Fibroblast of villous mesenchyme (primary cell): ENCODE measurements at places on chromosomes 3 and 15.

DNA sequence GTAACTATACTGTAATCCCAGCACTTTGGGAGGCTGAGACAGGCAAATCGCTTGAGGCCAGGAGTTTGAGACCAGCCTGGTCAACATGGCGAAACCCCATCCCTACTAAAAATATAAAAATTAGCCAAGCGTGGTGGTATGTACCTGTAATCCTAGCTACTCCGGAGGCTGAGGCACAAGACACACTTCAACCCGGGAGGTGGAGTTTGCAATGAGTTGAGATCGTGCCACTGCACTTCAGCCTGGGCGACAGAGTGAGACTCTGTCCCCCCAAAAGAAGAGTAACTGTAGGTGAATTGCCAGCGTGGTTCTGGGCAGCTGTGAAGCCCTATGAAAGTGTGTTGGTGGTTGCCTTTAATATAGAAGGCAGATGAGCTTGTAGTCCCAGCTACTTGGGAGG lies 95.9 kb downstream of the SLCO3A1 start:
- DNase-seq, result no peak

DNA sequence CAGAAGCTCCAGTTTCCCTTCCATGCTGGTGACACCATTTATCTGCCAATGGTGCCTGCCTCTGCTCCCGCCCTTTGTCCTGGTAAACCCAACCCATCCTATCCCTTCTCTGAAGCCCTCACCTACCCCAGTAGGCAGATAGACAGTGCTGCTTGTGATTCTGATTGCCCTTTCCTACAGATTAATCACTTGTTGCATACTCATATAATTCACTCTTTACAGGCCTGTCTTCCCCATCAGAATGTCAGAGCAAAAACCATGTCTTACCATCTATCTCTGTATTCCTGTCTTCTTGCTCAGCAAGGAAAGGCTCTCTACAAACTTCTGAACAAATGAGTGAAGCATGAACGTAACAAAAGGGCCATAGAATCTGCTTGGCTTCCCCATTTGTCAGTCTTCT lies 47.9 kb downstream of the MRPS25 start:
- no peak for DNase-seq

DNA sequence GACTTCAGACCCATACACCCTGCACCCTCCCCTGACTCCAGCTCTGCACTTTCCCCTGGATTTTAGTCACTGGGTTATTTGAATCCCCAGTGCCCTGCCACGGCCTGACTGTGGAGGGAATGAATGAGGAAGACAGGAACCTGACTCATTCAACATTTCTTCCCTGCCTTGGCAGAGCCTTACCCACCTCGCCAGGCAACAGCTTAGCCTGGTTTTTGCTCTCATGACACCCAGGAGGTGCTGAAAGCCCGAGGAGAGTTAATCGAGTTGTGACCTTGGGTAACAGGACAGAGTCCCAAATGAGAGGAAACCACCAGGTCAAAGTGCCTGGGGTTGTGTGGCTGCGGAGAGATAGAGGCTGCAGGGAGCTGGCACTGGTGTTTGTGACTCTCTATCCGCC lies 128.3 kb downstream of the SMAD6 start:
- DNase-seq, result peak; percentile 29

GRCh38 chr15:28977377-28978010 lies 91.7 kb downstream of the APBA2 start:
- DNase-seq, result peak; percentile 96

DNA sequence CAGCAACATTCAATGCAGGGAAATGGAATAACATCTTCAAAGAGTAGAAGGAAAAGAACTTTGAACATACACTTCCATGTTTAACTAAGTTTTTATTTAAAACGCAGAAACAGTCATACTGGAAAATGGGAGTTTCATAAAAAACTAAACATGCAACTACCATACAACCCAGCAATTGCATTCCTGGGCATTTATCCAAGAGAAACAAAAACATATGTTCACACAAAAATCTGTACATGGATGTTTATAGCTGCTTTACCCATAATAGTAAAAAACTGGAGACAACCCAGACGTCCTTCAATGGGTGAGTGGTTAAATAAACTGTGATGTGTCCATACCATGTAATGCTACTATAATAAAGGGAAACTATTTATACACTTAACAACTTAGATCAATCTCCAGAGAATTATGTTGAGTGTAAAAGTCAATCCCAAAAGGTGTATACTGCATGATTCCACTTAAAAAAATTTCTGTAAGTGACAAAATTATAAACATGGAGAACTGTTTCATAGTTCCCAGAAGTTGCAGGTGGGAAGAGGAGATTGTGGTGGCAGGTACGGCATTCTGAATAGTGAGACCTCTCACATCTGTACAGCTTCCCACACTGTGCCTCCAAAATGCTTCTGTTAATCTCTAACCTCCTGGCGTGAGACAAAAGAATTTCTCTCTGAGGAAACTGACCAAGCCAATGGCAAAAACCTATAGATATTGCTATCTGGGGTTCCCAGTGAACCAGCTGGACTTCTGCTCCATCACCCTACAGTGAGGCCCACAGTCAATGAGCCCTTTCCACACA lies 23.1 kb downstream of the ISG20 start:
- DNase-seq, result peak; percentile 53

DNA sequence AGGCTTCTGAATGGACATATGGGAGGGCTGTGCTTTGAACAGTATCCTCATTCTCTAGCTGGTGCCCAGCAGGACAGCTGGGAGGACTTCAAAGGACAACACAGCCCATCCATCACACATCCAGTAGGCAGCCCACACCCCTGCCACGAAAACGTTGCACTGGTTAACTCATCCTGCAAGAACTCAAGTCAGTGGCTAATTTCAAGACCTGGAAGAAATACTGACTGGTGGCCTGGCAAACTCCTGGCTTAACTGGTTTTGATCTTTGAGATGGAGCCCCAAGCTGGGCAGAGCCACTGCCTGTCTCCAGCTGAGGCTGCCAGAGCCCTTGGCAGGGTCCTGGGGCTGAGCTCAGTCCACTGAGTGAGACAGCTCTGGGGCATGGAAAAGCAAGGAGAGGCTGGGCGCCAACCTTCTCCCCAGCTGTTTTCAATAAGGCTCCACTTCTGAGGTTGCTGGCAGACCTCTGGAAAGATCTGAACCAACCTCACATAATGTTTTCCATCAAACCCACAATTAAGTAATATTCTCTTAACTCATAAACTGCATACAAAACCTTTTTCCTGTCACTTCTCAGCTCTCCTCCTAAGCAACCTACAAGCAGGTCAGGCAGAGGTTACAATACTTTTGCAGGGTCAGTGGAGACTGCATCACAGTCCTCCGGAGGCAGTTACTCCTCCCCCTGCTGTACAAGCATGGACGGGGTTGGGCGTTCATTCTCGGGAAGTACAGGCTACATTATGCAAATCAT lies 110.3 kb downstream of the MYLK start:
- DNase-seq, result peak; percentile 75

DNA sequence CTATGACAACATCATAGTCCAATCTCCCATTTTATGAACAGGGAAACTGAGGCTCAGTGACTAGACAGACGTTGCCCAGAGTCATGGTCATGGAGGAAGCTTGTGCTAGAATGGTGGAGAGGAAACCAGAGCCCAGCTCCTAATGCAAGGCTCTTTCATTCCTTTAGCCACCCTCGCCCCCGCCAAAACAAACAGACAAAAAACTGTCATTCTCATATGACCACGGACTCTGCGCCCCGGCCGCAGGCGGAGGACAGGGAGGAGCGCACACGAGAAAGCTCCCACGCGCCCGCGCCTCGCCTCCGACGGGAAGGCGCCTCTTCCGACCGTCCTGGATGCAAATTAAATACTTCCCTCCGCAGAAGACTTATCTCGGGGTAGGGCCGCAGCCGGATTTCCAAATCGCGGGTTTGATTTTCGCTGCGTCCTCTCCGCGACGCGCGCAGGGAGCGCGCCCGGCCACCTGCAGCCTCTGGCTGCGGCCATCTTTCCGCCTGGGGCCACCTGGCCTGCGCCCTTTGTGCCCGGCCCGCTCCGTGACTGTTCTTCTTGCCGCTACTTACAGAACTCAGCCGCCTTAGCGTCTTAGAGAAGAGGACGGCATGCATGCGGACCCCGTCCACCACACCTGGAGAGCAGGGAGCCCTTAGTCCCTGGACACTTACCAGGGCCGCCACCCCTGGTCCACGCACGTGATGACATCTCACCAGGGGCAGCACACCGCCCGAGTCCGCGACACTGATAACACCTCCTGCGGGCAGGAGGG lies 670 bp upstream of the ATP13A3 start:
- peak; percentile 54 for DNase-seq

DNA sequence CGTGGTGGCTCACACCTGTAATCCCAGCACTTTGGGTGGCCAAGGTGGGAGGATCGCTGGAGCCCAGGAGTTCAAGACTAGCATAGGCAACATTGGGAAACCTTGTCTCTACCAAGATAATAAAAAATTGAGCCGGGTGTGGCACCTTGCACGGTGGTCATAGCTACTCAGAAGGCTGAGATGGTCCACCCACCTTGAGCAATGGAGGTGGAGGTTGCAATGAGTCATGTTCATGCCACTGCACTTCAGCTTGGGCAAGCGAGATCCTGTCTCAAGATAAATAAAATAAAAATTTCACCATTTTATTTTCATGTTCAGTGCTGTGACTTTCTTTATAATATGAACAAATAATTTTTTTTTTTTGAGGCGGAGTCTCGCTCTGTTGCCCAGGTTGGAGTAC lies 12.5 kb downstream of the MAPK6 start:
- DNase-seq, result peak; percentile 44

DNA sequence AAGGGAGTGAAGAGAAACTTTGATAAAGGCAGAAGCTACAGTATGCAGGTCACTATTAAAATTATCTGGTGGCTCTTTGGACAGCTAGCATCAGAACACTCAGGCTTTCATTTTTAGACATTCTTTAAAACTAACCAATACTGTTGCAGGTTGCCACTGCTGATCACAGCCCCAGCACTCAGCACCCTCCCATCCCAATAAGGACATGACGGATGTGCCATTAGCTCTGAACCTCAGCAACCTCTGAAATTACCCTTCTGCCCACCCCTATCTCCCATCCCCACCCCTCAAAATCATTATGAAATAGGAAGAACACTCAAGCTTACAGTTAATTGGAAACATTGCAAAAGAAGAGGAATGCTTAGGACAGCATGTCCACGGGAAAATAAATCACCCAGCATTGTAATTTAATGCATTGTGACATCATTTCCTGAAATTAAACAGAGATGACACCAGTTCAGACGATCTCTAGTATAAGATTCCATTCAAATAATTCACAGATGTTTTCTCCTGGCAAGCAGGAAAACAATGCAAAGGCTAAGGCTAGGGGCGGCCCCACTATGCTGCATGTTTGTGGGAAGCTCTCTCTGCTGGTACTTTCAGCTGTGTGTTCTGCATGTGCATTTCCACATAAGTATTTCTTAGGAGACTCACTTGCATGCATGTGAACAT lies 71.6 kb downstream of the MEIS2 start:
- peak; percentile 86 for DNase-seq

DNA sequence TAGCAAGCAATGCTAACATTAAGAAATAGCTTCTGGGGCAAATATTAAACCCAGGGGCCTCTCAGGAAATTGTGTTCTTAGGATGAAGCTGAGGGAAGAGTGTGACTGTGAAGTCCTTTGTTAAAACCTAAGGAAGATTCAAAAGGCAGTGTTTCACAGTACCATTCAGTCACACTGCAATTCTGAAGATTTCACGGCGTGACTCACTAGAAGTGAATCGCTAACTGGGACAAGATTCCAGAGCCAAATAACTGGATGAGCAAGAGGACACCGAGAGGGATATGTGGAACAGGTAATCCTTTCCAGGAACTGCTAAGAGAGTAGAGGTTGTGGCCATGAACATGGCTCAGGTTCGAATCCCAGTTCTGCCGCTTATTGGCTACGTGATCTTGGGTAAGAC lies 61.8 kb upstream of the SMAD3 start:
- no peak for DNase-seq

GRCh38 chr3:62131620-62132019 lies 241.7 kb downstream of the FEZF2 start:
- no peak for DNase-seq

- DNase-seq, result peak; percentile 59
Measured at GRCh38 chr3:10344147-10344943, 23.4 kb upstream of the SEC13 start.

- peak; percentile 52 for DNase-seq
Measured at GRCh38 chr3:107367353-107367752, 9.9 kb upstream of the CCDC54 start.

DNA sequence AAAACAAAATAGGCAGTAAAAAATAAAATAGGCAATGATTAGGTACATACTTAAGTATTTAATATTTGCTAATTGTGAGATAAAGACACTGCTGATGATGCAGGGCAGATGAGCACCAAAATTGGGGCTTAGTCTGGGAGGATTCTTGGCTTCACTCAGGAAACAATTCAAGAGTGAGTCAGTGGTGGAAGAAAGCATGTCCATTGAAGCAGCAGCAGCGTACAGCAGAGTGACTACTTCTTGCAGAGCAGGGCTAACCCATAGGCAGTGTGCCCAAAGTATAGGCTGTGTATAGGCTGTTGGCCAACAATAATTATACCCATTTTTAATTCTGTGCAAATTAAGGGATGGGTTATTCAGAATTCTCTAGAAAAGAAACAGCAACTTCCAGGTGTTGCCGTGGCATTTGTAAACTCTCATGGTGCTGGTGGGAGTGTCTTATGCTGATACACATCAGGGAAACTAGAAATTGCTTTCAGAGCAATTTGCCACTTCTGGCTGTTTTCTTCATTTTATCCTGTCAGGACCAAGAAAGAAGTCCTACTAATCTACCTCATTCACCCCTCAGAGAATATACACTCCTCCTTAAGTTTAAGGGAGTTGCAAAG lies 317.3 kb upstream of the NAALADL2 start:
- no peak for DNase-seq

DNA sequence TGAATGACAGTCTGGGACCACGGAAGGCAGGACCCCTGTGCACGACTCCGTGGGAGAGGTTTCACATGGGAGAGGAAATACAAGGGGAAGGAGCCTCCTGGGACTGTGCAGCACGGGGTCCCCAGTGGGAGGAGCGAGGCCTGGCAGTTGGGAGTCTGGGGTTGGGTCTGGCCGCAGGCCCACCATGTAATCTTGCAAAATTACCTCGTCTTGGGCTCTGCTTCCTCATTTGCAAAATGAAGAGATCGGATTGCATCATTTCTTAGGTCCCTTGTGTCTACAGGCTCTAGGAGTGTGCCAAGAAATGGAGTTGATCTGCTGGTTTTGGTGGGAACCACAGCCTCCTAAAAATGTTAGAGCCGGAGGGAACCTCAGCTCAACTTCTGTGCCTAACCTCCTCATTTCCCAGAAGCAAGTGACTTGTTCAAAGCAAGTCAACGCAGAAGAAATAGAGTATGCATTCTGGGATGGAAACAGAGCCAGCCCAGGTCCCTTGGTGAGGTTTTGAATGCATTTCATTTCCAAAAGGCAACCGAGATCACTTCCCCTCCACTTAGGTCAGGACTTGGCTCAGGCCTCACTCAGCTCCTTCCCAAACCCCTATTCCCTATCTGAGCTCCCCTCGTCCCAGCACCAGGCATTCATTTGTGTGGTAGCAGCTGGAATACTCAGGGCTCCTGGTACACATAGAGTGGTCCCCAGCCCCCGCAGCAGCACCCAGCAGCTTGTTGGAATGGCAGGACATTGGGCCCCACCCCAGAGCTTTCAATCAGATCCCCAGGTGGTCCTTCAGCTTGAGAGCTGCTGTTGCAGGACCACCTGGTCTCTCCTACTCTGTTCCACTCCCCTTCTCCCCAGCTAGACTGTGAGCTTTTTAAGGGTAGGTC lies 267.7 kb downstream of the XXYLT1 start:
- DNase-seq, result peak; percentile 60

GRCh38 chr15:84755736-84756527 lies 7.5 kb downstream of the ZNF592 start:
- DNase-seq, result no peak

GRCh38 chr3:42499478-42499871 lies 3.0 kb upstream of the VIPR1 start:
- DNase-seq, result no peak
